AG04449 (cell line): ENCODE measurements at places on chromosomes 1 and 21.

- no peak for DNase-seq
These were observed 583 bp downstream of the MEF2D start for GRCh38 chr1:156499842-156500542.

DNA sequence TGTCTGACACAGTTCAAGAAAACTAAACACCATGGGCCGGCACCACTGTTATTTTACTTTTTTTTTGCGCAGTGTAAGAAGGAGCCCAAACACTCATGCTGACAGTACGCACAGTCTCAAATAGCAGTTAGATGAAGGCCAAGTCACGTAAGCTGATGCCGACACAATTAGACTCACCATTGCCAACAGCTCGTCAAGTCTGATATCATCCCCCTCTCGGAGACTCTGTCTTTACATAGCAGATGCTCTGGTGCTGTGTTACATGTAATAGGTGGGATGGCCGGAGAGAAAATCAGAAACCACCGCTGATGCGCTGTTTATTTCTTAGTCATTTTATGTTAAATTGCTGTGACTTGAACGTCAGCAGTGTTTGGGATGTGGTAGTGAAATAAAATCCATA, 49.3 kb downstream of the TGFB2 start:
- DNase-seq: no peak

DNA sequence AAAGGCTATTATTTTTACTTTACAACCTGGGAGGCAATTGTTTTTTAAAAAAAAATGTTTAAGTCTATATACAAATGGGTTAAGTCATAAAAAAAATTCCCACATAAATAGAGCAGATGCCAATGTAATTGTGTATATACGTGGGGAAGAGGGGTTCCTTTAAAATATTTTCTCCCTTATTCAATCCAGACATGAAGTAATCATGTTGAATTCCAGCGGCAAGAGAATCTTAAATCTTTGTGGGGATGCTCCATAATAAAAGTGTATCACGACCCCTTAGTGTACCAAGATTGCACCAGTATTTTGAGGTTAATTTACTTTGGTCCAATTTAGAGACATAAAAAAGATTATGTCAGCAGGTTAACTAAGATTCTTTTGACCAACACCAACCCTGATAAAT, 62.1 kb downstream of the ARID4B start:
- no peak for DNase-seq

GRCh38 chr1:203267347-203267846, 37.9 kb upstream of the BTG2 start:
- DNase-seq: peak; percentile 29

GRCh38 chr1:223363856-223364684, at the start of gene SUSD4:
SUSD4 (minus strand) TSS chr1:223364176; CDS start chr1:223363425, 751 bp downstream.
- DNase-seq: no peak

DNA sequence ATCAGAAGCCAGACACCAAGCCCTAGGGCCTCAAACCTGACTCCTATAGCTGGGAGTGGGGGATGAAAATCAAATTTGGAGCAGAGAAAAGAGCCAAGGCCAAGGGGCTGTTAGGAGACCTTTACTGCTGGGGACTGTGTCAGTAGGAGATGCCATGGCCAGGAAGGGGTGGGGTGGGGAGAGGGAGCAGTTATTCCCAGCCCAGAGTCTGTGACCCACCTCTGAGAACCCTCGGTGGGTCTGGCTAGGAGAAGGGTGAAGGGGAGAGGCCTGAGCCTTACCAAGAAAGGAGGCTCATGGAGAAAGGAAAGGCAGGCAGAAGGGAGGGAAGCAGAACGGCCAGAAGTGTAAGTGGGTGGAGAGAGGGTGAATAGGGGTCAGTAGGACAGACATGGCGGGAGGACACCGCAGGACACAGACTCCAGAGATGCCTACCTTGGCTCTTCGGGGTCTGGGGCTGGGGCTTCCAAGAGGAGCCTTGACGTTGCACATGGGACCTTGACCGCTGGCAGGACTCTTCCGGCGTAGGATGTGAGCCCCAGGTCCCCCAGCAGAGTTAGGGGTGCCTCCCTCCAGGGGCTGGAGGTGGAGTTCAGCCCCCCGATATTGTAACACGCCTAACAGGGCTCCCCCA, 1.2 kb downstream of the ADAMTS4 start:
- no peak for DNase-seq

DNA sequence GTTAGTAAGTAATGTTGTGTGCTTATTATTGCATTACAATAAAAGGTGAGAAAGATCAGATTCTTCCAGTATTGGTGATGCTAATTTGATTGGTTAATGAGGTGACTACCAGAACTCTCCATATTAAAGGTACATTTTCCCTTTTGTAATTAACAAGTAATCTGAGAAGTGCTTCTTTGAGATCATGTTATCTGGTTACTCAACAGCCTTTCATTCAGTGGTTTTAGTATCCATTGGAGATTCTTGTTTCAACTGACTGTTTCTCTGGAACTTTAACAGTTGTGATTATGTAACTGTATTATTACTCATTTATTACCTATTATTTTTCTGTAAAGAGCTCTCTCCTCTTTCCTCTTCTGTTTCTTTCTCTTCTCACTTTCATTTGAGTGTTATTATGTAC, 86.7 kb downstream of the PEX14 start:
- DNase-seq: no peak

GRCh38 chr1:16204634-16205333, 7.7 kb downstream of the ARHGEF19 start:
- DNase-seq: no peak

DNA sequence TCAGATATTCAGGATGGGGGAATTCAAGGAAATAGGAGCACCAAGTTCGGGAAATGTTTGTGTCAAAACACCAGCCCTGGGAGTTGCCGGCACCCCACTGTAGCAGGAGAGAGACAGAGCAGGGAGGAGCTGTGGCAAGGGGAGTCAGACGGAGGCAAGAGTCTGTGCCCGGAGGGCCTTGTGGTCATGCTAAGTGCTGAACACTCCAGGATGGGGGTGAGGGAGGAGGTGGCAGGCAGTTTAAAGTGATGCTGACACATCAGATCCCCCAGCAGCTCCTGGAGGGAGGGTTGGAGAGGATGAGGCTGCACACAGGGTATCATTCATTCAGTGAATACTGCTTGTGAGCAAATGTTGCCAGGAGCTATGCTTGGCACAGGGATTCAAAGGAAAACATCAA, 150.3 kb upstream of the ETV3 start:
- DNase-seq: no peak

DNA sequence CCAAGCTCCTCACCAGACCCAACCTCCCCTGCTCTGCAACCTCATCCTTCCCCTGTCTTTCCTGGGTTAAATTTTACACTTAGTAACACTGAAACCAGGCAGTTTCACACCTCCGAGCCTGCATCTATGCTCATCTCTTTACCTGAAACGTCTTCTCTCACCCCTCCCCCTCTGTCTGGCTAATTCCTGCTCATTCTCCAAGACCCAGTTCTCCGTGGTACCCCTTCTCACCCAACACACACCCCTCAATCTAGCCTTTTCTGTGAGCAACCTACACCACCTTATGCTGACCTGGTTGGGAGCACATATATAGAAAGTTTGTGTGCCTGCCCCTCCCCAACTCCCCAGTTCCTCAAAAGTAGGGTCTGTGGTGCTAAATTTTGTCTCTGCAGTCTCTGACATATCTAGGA, 3.7 kb upstream of the KIAA1614 start:
- DNase-seq: no peak

DNA sequence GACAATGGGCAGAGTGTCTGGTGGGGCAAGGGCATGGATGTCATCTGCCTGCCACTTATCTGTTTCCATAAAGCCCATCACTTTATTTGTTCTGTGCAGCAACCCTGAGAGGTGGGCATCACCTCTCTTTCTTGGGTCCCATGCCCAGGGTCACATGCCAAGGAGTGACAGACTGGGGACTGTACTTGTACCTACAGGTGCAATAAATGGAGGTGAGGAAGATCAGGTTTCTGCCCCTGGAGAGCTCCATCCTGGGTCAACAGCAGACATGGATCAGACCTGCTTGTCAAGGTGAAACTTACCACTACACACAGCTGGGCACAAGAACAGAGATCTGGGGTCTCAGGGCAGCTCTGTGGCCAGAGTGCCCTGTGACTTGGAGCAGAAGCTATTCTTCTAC, 18.4 kb upstream of the PRDM16 start:
- no peak for DNase-seq

- DNase-seq: no peak
These were observed 22.3 kb downstream of the ABCA4 start for GRCh38 chr1:94098585-94099111.

- no peak for DNase-seq
These were observed 4.2 kb downstream of the KISS1 start for GRCh38 chr1:204192046-204192445.

DNA sequence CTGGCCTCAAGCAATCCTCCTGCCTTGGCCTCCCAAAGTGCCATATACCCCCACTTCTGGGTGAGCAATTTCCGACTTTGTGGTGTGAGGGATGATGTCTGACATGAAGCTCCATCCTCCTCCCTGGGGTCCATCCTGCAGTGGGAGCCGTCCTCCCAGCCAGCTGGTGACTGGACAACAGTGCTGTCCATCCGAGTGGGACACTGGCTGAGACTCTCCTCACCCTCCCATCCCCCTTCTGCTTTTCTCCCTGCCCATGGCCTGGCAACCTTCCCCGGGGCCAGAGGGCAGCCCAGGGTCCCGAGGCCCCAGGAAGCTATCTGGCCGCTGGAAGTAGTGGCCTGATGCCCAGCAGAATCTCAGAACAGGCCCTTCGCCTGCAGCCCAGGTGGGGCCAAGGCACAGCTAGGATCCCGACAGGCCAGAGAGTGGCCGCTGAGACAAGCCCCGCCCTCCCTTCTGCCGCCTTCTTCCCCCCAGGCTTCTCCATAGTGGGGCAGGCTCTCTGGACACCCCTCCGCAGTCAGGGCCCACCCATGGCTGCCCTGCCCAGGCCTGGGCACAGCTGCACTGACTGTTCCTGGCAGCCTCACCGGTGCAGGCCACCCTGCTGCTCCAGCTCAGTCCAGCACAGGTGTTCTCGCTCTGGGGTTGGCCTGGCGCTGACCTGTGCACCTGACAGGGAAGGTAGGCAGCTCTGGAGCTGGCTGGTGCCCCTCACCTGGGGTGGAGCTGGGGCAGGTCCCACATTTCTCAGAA, 8.4 kb upstream of the FAAP20 start:
- no peak for DNase-seq

- DNase-seq: no peak
These were observed 28.6 kb downstream of the KAZN start for GRCh38 chr1:14626869-14627607.

DNA sequence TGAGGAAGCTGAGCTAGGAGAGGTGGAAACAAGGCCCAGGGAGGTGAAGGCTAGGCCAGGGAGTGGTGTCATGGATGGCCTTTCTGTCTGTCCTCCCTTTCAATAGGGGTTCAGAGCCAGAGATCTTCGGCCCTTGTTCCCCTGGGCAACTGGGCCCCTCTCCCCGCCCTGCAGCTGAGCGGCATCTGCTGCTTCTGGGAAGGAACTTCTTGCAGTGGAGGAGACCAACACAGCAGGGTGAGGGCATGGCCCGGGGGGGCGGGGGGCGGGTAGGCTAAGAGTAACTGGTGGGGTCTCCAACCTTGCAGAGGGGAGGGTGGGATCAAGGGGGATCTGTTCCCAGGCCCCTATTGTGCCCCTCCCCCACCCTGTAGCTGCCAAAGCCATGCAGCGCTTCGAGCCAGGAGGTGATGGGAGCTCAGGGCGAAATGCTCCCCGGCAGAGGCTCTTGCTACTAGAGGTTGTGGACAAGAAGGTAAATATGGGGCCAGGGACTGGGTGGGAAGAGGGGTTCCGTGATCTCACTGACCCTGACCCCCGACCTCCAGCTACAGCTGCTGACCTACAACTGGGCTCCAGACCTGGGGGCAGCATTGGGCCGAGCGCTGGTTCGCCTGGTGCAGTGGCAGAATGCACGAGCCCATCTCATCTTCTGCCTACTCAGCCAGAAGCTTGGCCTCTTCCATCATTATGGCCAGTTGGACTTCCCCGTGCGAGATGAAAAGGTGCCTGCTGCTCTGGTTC, 11.7 kb downstream of the HYI start:
- DNase-seq: no peak

DNA sequence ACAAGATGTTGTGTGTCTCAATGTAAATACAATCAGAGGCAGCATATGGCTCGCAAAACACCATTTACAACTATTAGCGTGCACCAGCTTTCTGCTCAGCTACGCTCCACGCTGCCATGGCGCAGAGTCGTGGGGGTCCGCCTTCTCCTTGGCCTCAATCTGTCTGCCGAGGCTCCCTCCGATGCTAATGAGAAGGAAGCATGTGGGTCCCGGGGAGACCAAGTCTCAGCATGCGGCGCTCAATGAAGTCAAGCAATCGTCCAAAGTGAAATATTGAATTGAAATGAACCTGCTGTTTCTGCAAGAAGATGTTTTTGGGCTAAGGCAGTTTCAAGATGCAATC, 228.9 kb downstream of the TOMM20 start:
- DNase-seq: no peak

DNA sequence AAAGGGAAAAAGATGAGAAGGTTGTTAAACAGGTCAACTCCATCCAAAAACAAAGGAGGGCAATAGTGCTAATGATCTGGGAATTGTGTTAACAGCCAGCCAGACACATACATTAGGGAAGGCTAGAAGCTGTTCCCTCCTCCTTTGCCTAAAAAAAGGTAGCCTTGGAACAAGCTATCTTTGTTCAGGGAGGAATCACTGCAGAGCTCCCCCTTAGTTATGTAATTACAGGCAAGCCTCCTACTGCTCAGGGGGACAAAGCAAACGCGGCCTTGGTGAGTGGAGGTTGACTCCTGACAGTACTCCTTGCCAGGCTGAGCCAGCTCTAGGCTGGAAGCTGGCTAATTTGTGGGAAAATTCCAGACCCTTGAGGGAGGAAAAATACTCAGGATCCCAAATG, 97.6 kb downstream of the VAV3 start:
- no peak for DNase-seq

DNA sequence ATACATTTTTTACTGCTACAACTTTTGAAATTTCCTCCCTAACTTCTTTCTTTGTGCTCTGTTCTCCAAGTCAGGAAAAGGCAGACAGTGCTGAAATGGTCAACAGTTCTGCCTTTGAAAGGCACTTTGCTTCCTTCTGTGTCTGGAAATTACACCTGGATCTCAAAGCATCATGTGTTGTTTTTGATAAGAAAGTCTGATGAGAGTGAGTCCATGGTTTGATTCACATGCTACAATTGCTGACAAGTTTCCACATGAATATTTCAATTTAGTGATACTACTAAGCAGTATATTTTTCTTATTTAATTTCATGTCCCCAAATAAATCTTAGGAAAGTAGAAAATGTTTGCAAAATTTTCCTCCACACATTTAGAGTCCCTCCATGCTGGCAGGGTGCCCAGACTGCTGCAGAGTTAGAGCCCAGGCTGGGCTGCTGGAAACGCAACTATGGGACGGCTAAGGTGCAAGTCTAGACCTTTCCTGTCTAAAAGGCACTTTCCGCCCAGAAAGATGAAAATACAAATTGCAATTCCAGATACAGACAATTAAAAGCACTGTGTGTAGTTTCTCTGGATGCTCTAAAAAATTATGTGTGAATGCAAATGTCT, 96.6 kb upstream of the RUNX1 start:
- no peak for DNase-seq
